NCI-H510A treated with DMSO at 0.1 percent for 48 hours (cell line): ENCODE measurements at places on chromosomes 6 and 20.

DNA sequence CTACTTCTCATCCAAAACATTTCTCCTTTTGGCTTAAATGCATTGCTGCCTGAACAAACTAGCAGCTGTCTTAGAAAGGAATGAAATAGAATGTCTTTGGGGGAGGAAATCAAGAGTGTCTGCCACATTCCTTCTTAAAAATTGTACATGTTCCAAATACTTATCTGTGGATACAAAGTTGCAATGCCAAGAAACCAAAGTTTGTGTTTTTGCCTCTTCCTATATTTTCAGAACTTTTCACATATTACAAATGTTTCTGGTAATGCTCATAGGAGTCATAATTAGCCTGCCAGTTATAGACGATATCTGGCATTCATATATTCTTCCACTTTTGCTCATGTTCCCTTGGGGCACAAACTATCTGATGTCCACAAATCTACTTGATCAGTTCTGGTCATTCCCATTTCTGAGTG is 165.5 kb upstream of the BMP5 start:
- DNase-seq = no peak

GRCh38 chr6:44338228-44339122 is 4.0 kb upstream of the SPATS1 start:
- DNase-seq = peak; percentile 88

- no peak for DNase-seq
Measured at GRCh38 chr6:33202799-33203198, 1.7 kb upstream of the HSD17B8 start.

DNA sequence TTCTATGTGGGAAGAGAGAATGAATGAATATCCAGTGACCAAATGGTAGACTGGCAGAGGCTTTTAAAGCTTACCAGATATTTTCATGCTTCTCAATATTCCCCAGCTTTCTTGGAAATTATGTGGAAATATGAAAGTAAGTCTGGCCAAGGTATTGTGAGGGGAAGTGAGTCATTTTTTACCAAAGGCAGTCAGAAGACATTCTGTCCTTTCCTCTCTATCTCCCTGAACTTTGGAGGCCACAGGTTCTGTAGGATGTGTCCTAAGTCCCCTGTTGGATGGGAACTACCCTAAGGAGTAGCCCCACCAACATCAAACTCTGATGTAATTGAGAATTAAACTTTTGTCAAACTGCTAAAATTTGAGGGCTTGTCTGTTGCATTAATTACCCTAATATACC is 593.8 kb upstream of the NRSN1 start:
- DNase-seq = no peak

DNA sequence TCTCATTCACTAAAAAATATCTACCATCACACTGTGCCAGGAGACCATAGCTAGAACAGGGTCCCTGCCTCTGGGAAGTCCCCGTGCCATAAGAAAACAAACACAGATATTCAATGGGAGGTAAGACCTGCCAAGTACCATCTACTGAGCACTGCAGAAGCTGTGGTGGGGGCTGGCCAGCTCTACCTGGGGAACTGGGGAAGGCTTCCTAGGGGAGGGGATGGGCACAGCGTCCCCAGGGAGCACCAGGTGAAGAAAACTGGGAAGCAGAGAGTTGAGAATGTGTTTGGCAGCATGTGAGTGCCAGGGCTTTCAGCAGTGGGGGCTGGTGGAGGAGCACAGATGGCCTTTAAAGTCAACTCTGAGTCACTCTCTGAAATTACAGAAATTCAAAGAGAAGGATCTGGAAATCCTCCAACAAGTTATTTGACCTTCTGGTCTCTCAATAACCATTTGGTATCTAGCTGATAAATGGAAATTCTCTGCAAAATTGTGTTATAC is 85.2 kb downstream of the SHLD1 start:
- no peak for DNase-seq

DNA sequence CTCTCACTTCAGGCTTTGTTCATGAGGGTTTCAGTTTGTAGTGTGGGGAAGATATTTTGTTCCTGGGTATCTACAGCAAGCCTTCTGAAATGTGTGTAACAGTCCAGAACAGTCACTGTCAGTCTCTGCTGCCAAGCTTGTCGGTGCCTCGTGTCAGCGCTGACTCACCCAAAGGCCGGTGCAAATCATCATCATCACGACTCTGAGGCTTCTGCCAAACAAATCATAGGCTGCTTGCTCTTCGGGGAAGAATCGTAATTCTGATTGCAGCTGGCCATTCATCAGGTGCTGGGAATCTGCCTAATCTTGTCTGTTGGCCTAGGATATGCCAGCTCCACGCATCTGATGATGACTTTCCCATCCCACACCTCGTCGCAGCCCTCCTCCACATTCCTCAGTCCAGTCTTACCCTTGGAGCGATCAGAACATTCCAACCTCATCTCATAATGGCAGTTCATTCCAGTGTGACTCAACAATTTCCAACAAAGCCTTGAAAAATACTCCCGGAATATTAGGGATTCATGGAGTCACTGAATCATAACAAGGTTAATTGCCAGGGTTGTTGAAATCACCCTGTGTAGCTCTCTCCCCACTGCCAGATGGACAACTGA is 40.9 kb downstream of the ALDH8A1 start:
- DNase-seq = no peak

DNA sequence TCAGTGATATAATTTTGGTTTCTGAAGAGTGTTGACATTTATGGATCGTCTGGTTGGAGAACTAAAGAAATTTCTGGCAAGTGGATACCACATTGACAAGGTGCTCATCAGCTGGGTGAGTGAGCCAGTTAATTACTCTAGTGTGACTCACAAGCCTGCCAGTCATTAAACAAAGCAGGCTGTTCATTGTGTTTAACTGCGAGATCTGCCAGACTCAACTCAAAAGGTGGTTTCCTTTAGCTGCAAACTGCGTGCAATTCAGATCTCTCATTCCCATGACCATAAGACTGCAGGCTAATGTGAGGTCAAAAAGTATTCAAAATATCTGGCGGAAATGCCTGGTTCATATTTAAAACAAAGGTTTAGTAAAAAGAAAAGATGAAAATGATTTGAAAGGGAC is 32.5 kb upstream of the IYD start:
- no peak for DNase-seq

- DNase-seq = no peak
Measured at GRCh38 chr6:157632821-157633220, 190.2 kb upstream of the SNX9 start.

DNA sequence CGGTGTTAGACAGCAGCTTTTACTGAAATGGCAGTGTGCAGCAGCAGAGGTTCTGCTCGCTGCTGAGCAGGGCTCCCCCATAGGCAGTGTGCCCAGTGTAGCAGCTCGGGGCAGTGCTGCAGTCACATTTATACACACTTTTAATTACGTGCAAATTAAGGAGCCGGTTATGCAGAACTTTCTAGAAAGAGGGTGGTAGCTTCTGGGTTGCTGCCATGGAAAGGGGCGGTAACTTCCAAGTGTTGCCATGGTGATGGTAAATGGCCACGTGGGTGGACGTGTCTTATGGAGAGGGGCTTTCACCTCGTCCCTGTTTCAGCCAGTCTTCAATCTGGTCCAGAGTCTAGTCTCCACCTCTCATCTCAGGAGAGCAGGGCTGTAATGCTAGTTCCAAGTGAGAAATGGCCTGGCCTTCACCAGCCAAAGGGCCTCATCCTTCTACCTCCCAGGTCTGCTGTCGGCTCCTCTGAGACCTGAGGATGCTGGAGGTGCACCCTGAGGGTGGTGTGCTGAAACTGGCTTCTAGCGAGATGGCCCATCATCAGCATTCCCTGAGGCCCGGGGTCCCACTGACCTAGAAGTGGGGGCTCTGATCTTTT is 180.5 kb upstream of the PMEPA1 start:
- no peak for DNase-seq

- DNase-seq = no peak
Measured at GRCh38 chr6:159788276-159788675, 1.1 kb downstream of the TCP1 start.

- no peak for DNase-seq
Measured at GRCh38 chr20:51800872-51801121, 1.5 kb downstream of the SALL4 start.

GRCh38 chr20:63000958-63001357 is 5.8 kb downstream of the BHLHE23 start:
- no peak for DNase-seq

DNA sequence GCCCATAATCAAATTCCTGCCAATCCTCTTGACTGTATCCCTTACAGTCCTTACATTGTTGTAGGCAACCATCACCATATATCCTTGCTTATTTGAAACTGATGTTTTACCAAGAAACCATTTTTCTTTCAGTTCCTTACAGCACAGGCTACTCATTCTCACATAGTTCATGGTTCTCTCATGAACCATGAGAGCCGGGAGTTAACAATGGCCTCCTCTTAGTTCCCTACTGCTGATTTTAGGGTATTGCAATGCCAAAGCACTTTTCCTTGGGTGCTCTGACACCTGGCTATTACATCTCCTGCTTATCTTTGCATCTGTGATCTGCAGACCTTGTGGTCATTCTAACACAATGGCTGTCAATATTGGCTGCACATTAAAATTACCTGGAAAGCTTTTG is 133.4 kb downstream of the MYB start:
- no peak for DNase-seq

DNA sequence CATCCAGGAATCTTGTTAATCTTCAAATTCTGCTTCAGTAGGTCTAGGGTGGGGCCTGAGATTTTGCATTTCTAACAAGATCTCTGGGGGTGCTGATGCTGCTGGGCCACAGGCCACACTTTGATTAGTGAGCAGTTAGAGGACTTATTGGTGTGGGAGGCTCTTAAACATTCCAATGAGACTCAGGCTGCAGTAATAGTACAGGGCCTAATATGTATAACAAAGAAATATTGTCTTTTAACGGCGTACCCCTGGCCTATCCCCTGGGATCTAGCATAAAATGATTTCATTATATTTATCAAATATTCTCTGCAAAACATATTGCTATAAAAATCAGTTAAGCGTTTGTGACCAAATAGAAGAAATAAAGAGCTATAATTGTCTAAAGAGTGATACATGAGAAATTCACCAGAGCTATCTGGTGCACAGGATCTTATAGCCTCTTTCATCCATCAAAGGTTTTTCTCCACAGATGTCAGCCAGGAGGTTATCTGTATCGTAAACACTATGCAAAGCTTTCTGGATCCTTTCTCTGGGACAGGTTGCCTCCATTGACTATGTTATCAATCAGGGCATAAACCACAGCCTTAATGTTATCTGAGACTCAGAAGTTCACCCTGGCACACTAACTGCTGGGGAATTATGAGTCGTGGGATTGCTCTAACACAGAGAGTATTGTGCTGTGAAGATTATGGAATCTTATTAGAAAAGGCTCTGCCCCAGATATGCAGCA is 488.5 kb upstream of the MAP3K7 start:
- no peak for DNase-seq

DNA sequence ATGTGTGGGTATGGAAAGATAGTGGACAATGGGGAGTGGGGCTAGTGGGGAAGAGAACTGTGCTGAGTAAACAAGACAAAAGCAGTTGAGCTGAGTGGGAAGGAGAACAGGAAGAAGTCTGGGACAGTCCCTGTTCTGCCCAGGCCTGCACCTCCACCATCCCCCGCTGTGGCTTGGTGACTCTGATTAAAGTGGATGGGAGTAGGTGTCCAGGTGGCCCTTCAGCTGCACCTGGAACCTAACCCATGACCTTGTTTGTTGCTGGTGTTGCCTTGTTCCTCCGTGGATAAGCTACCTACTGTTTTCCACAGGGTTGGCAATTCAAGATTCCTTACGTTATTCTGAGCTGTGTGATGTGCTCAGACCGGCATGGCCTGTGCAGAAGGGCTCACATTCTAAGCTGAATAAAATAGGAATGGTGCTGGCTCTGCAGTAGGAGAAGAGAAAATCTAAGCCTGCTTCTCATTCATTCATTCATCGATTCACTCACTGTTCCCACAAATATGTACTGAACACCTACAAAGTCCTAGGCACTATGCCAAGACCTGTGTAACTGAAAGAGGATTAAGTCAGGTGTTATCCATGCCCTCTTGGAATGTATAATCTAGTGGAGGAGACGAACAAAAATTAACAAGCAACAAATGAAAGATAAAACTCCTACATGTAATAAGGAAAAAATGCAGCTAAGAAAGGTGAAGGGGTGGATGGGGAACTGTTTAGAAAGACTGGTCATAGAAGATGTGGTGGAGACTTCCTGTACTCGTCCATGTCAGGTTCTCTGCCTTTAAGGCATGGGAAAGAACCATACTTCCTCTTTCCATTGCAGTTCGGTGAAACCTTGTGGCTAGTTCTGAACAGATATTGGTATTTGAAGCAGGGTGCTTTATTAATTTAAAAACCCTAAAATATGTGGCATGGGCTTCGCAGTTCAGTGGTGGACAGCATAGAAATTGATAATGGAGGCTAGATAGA is 10.1 kb upstream of the CALHM6 start:
- DNase-seq = peak; percentile 32
